ENCODE measurements at places on chromosomes 16 and 17. TPM values are rescaled to one million over a fixed set of nuclear protein-coding genes. Genes with fewer than 3 reads are reported as not detected.

DNA sequence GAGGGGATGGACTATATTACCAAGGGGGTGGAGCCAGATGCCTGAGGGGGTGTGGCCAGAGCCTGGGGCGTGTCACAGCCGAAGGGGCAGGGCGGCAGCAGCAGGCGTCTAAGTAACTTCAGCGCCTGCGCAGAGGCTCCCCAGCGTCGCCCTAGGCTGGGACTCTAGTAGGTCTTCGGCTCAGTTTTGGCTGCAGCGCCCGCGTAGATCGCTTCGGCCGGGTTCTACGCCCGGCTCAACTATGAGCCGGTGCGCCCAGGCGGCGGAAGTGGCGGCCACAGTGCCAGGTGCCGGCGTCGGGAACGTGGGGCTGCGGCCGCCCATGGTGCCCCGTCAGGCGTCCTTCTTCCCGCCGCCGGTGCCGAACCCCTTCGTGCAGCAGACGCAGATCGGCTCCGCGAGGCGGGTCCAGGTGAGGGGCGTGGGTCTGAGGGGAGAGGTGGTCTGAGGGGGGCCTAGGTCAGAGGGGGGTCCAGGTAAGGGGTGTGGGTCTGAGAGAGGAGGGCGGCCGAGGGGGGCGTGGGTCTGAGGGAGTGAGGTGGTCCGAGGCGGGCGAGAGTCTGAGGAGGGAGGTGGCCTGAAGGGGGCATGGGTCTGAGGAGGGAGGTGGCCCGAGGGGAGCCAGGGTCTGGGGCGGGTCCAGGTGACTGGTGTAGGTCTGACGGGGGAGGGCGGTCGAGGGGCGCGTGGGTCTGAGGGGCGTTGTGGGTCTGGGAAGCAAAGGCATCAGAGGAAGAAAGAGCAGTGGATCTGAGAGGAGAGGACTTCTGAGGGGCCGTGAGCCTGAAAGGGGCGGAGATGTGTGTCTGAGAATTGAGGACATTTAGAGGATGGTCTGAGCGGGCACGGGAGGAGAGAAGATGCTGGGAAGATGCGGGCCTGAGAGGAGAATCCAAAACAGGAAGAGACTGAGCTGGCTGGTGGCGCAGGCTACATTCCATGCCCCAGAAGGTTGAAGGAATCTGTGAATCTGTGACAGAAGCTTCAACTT lies at the start of gene LPCAT2:
TSS of gene LPCAT2 (plus strand) at position 132 of the 991 bp plus-strand sequence. CDS start at position 242, 110 bp downstream.
- DNase-seq: no peak

DNA sequence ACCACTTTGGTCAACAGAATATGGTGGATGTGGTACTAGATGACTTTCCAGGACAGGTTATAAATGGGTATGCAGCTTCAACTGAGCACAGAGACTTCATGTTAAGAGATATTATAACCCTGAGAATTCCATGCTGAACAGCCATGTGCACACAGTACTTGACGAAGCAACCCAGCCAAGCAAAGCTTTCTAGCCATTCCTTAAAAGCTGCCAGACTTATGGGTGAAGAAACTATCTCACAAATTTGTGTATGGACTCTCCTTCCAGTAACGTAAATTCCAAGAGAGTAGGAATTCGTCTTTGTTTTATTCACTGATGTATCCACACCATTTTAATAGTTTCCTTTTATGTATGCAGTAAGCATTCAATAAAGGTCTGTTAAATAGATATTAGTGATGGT lies 76.1 kb downstream of the KANSL1 start:
- DNase-seq: no peak

- DNase-seq: no peak
Measured at GRCh38 chr16:66342294-66342900, 24.1 kb upstream of the CDH5 start.

- DNase-seq: no peak
Measured at GRCh38 chr17:4006745-4007211, 42.5 kb upstream of the ATP2A3 start.

DNA sequence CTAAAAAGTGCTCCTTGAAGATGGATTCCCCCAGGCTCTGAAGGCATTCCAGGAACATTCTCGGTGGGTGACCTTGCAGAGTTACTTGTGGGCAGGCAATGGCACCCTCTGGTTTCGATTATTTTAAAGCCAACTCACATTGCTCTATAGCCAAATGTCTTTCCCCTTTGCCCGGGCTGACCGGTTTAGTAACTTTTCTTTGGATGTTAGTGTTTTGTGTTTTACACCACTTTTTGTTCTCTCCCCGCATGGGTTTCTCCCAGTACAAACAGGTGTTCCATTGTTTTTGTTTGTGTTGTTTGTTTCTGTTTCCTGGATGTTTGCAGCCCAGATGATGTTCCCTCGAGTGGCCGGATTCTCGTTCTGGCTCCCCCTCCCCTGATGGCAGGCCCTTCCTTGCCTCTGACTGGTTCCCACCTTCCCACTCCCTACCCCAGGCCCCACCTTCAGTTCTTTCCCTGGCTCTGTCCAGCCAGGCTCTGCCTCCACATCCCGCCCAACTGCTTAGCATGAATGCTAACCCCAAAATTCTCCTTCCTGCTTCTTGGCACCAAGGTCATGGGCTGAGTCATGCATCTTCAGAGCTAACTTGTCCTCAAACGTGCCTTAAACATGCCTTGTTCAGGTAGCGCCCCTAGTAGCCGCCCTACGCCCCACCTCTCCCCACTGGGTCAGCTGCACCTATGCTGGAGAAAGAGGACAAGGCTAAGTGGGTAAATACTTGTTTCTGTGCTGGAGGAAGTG lies 40.6 kb downstream of the ELAC2 start:
- no peak for DNase-seq

- DNase-seq: no peak
Measured at GRCh38 chr16:80652441-80652840, 111.6 kb downstream of the DYNLRB2 start.

- DNase-seq: no peak
Measured at GRCh38 chr16:82093666-82094300, 58.7 kb downstream of the HSD17B2 start.

GRCh38 chr16:61146429-61146828 lies 889.8 kb downstream of the CDH8 start:
- no peak for DNase-seq

- no peak for DNase-seq
Measured at GRCh38 chr16:30541502-30542329, 7.1 kb upstream of the ZNF747 start.

- no peak for DNase-seq
Measured at GRCh38 chr17:17837966-17838962, 1.5 kb upstream of the SREBF1 start.

GRCh38 chr17:31112001-31112661 lies 17.4 kb downstream of the NF1 start:
- no peak for DNase-seq

DNA sequence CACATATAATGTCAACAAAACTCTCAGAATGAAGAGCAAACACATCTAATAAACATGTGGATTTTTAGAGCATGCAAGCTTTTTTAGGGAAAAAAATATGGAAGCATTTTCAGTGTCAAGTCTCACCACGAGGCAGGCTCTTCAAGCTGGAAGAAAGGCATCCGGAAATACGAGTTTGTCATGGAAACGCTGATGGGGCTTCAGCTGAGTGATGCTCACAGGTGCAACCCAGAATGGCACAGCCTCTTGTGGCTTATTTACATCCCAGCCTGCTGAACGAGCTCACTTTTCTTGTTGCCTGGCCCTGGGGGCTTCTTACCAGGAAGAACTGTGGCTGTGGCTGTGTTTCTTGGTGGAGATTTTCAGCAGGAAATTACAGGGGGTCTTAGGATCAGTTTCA lies 24.1 kb upstream of the DYNLL2 start:
- no peak for DNase-seq

- DNase-seq: no peak
Measured at GRCh38 chr16:67716097-67716496, 3.0 kb downstream of the GFOD2 start.

DNA sequence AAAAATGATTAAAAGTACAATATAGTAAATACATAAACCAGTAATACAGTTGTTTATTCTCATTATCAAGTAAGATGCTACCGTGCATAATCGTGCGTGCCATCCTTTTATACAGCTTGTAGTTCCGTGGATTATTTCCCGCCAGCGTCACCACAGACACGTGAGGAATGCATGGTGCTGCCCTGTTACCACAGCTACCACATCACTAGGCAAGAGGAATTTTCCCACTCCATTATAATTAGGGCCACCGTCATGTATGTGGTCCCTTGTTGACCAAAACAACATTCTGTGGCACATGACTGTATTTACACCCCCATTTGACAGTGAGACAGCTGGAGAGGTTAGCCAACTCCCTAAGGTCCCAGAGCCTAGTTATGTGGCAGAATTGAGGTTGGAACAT lies 30.5 kb upstream of the LGALS9 start:
- DNase-seq: no peak

GRCh38 chr16:2205967-2206313 lies 686 bp downstream of the MLST8 start:
- DNase-seq: no peak

GRCh38 chr17:32575852-32576251 lies 89.1 kb downstream of the CDK5R1 start:
- DNase-seq: no peak

DNA sequence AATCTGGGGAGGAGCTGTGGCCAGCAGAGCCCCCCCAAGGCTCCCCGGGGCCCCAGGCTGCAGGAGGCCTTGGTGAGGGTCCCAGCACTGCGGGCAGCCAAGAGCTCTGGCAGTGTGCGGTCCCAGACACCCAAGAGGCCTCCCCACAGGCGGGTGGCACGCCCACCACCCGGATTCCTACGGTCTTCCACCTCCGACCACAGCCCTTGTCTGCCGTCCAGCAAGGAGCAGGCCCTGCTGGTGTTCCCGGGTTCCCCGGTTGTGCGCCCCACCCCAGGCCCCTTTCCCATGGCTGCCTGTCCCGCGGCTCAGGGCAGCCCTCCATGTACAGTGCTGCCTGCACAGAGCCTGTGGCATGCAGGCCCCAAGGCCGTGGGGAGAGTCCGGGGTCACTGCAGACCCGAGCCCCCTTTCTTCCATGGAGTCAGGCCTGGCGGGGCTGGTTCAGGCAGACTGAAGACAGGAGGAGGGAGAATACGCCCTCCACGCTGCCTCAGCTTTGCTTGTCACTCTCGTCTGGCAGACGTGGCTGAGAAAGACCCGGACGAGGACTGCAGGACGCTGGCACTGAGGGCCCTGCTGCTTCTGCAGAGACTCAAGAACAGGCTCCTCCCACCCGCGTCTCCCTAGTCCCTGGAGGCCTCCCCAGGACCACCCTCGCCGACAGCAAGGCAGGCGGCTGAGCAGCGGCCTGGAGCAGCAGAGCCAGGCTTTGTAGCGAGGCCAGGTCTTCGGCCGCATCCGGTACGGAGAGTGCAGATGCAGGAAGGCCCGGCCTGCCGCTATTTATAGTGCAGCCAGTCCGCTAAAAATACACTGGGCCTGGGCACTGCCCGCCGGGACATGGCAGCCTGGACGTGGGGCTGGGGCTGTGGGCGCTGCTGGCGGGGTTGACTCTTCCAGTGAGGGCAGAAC lies 16.4 kb downstream of the TELO2 start:
- no peak for DNase-seq

DNA sequence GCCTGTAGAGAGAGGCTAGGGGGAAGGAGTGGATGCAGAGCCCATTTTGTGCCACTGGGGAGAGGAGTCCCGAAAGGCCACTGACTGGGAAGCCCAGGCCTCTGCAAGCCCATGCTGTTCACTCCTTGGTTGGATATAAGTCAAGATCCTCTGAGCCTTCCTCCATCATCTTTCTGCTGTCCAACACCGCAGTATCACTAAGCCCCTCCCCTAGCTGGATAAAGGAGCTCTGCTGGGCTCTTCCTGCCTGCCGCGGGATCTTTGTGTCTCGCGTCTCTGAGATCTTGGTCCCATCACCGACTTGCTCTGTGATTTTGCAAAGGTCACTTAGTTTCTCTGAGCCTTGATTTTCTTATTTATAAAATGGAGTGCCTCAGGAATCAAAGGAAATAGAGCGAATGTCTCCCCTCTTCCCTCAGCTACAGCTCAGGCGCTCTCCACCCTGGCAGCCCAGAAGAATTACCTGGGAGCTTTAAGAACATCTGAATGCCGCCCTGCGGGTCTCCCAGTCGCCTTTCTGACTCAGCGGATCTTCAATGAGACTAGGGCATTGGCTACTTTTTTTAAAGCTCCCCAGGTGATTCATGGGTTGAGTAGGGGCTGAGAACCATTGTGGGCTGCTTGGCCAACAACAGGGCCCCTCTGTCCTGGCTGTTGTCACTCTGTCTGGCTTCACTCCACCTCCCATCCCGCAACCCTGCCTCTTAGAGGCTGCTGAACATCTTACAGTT lies 25.2 kb upstream of the TMEM220 start:
- DNase-seq: no peak

- no peak for DNase-seq
Measured at GRCh38 chr17:66686601-66687000, 148.3 kb upstream of the CACNG5 start.

DNA sequence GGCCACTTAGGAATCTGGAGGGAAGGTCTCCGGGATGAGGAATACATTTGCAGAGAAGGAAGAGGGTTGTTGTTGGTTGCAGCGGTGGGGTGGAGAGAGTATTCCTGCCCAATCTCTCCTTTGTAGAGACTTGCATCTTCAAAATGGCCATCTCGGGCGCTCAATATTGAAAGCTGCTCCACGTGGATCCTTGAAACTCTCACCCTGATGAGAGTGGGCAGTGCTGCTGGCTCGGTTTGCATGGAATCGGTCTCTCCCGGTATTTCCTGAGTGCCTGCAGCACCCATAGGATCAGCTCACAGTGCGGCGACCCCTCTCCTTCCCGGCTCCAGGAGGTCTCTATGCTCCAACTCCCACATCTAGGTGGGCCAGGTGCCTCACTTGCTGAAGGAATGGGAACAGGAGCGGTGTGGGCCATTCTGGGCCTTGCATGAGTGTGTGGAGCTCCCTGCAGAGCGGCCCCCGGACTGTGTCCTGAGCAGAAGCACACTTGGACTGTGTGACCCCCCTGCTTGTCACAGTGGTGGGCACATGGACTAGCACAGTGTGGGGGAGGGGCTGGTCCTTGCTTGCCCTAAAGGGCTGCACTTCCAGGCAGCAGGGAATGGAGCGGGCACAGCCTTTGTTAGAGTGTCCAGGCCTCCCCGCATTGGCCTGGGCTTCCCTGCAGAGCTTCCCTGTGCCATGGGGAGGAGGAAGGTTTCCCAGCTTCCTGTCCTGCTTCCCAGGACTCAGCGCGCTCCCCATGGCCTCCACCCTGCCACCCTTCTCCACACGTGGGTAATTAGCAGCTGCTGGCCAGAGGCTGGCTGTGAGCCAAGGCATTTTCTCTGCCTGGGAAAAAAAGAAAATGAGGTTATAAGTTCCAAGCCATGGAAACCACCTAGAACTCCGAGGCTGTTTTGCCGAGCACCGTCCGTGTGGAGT lies 139.3 kb downstream of the IRF8 start:
- DNase-seq: no peak

- no peak for DNase-seq
Measured at GRCh38 chr17:3598078-3598477, 11.1 kb downstream of the TRPV1 start.

- DNase-seq: no peak
Measured at GRCh38 chr16:50393416-50393815, 24.6 kb upstream of the BRD7 start.

DNAH9 gene
- not detected for total RNA-seq

ANKFN1 gene
- not detected for total RNA-seq

RFNG gene
- total RNA-seq: 43.4 TPM

TMEM106A gene
- total RNA-seq: 3.5 TPM

SLC35G6 gene
- not detected for total RNA-seq

CSH2 gene
- not detected for total RNA-seq

GP1BA gene
- 0.15 TPM for total RNA-seq

GCGR gene
- 1.6 TPM for total RNA-seq

GDPD3 gene
- total RNA-seq: 2.5 TPM

KRT39 gene
- total RNA-seq: not detected

KRTAP2-2 gene
- not detected for total RNA-seq
